ENCODE measurements at places on chromosomes 5 and 9.

- DNase-seq = no peak
Measured at GRCh38 chr5:139150367-139150999, 47.7 kb downstream of the SIL1 start.

GRCh38 chr5:126369995-126370731, 53.0 kb upstream of the GRAMD2B start:
- DNase-seq = no peak

- DNase-seq = no peak
Measured at GRCh38 chr9:89817151-89817950, 212.5 kb downstream of the GADD45G start.

GRCh38 chr9:123713282-123713681, 216.6 kb downstream of the DENND1A start:
- DNase-seq = no peak

- DNase-seq = no peak
Measured at GRCh38 chr5:5141339-5141599, 1.1 kb downstream of the ADAMTS16 start.

DNA sequence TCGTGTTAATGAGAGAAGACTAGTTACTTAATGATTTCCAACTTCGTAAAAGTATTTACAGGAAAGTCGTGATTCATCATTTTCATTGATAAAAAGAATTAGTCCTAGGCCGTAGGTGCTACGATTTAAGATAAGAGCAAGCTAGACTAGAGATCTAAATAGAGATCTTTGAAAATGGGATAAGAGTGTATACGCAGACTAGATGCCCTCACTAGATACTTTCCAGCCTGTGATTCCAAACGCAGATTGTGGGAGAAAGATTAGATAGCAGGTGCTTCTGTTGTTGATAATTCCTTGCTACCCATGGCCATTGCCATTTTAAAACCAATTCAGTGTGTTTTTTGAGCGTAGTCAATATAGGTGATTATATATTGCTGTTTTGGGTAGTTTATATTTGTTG, 6.7 kb upstream of the SMIM15 start:
- no peak for DNase-seq

DNA sequence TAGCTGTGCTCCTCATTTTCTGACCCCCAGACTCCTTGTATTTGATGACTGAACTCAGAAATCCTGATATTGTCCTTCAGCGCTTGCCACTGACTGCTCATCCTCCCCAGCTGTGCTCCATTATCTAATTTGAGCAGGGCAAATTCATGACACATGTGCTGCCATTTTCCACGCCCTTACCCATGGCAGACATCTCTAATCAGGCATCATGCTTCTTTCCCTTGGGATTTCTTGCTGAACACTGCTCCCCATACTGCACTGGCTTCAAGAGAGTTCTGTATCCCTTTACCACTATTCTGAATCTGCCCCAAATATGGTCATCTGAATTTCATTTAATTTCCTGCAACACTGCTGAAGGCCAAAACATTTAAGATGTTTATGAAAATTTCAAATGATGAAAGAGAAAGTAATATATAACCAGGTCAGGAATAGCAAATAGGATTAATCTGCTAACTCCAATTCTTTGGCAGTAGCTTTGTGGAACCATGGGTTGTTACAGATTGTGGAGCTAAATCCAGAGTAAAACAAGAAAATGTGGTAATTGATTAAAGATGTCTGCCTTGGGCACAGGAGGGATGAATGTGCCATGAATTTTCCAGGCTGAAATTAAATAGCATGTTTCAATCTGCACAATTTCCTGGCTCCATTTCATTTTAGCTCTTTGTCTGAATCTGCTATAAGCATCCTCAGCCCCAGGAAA, 93.6 kb downstream of the CYFIP2 start:
- no peak for DNase-seq

DNA sequence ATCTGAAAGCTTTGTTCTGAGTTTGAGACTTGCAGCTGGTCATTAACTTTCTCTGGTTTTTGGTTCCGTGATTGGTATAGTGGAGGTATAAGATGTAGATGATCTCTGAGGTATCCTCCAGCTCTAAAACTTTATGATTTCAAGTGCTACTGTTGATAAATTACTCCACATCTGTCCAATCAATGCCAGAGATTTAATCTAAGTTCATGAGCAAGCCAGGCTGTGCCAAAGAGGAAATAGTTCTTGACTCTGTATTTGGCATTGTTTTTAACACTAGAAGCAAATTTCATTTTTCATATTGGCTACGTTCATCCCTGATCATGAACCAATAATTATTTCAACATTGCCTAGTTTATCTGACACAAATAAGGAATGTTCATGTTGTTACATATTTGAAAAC, 28.5 kb upstream of the CHD1 start:
- DNase-seq = no peak

- DNase-seq = no peak
Measured at GRCh38 chr9:100515578-100516494, 42.9 kb downstream of the TMEFF1 start.

GRCh38 chr9:101977614-101978210, 239.3 kb upstream of the GRIN3A start:
- DNase-seq = no peak

GRCh38 chr9:88969646-88970373, 21.5 kb upstream of the S1PR3 start:
- DNase-seq = no peak

GRCh38 chr5:178435321-178436238, 154.6 kb downstream of the COL23A1 start:
- no peak for DNase-seq

DNA sequence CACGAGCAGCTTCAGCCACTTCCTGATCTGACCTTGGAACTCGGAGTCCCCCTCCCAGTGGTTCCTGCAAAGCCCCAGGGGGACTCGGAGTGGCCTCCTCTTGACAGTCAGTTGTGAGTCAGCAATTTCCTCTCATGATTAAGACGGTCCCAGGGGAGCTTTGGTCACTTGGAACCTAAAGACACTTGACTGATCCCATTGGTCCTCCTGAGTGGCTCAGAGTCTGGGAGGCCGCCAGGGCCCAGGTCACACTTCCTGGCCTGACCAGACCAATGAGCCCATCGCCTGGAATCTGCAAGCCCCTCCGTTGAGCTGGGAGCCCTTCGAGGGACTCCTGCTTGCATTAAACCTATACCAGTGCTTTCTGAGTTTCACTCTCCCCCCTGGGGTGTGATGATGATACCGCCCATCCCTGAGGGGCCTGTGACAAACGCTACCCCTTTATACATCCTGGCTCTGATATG, 29.1 kb downstream of the TSPAN17 start:
- no peak for DNase-seq

DNA sequence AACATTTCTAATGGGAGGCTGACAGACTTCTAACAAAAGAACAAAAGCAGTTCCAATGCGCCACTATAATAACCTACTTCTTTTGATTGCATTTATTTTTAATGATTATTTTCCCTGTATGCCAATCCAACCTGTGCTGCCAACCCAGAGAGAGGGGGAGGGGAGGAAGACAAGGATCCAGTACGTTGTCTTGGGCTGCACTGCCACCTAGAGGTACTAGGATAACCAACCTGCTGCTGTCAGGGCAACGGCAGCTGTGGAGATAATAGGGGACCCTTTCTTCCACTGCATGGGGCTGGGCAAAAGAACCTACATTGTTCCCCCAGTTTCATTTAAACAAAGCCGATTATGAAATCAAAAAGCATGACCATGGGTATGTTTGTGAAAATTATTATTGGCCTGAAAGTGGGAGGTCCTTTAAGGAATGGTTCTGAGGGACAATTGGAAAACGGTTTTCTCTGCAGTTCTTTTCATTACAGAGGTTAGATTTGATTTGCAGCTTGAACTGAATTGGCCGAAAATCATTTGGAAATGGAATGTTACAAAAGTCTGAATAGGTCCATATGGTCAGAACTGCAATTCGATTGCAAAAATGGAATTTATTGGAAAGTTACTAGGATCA, 101.3 kb downstream of the RASEF start:
- DNase-seq = peak; percentile 41

- DNase-seq = no peak
Measured at GRCh38 chr9:86352440-86353077, 1.7 kb downstream of the TUT7 start.

GRCh38 chr9:36011379-36011778, 25.3 kb upstream of the RECK start:
- no peak for DNase-seq

DNA sequence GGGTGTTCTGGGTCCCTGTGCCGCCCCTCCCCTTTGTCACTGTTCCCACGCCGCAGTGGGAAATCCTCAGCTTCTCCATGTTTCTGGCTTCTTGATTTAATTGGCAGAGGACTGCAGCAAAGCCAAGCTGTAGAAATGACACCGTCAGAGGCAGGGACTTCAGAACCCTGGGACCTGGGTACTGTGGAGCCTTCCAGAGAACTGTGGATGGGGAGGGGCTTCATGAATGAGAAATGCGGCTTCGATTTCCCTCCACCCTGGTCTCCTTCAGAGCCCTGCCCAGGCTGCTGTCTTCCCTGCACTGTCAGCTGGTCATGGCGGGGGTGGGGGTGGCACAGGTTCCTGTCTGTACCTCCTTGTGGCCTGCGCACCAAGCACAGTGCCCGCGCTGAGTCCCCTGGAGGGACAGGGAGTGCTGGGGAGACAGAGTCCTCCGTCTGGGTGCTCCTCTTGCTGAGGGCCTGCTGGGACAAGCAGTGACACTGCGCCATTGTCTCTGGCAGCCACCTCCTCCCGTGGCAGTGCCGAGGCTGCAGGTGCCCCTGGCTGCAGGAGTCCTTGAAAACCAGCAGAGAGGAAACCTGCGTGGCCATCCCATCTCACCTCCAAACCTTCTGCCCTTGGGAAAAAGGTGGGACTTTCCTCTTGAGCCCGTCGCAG, 47.2 kb downstream of the COL5A1 start:
- DNase-seq = no peak

Data from AG04450 (cell line).